ENCODE measurements at places on chromosomes 3 and 15.

DNA sequence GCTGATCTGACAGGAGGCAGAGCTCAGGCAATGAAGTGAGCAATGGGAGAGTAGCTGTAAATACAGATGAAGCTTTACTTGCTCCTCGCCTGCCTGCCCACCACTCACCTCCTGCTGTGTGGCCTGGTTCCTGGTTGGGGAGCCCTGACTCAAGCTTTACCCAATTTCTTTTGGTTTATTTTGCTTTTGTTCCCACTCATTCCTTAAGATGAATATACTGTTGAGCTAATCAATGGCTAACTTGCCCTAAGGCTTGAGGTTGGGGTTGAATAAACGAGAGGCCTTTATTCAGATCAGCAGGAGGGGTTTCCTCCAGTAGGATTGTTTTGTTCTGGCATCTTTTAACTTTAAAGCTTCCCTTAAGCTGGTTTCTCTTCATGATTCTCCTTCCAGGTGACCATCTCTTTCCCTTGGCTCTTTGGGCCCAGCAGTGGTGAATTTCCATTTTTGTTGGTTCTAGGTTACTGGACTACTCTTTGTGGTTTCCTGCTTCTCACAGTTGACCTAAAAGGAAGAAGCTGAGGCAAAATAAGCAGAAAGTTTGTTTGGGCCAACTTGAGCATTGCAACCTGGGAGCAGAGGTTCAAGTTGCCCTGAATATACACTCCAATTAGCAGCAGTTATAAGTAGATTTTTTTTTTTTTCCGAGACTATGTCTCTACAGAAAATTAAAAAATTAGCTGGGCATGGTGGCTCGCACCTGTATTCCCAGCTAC is 44.4 kb downstream of the STARD9 start:
- no peak for DNase-seq

DNA sequence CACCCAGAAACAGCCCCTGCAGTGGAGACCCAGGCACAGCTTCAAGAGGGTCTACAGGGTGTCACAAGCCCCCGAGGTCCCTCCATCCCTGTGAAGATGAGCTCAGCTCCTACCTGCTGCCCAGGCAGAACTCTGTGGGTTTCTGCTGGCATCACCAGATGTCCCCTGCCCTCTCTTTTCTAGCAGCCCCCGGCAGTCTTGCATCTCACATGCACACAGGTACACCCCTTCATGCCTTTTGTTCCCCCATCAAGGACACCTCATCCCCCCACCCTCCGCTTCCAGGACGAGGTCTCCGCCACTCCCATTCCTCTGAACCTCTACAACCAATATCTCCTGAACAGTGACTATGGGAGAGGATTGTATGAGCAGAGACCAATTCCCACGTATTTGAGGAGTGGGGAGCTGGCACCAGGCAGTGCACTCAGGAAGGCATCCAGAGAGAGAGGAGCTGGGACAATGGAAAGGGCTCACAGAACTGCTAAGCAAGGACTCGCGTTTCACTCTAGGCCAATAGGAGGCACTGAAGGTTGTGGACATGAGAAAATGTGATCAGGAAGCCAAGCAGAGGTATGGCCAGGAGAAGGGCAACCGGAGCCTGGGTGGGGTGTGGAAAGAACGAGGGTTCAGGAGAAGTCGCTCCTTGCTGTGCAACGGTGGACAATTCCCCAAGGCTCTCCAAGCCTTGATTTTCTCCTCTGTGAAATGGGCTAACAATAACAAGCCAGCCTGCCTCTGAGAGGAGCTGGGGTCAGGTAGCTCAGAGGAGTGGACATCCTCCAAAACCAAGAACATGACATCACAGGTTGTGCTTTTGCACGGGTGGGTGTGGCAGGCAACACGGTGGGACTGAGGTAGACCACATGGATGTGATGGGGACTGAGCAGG is 115.2 kb downstream of the CHSY1 start:
- no peak for DNase-seq

GRCh38 chr15:92949604-92950249 is 49.6 kb downstream of the CHD2 start:
- DNase-seq: peak; percentile 42

GRCh38 chr3:50396502-50396901 is 37.2 kb upstream of the TMEM115 start:
- no peak for DNase-seq

DNA sequence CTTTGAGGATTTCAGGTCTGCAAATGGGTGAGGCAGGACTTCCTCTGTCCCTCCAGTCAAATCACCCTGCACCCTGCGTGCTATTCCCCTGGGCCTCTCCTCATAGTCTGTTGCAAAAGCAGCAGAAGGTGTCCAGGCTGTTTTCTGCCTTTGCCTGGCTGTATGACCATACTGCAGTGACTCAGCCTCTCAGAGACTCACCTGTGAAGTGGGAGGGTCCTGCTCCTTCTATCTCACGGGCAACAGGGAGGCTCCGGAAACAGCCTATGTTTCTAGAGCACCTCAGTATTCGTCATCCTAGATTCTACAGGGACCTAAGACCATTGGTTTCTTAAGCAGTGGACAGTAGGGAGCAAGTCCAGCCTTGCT is 216.4 kb downstream of the TLE3 start:
- DNase-seq: no peak

- DNase-seq: no peak
These were observed 48.7 kb upstream of the HACD2 start for GRCh38 chr3:123633530-123633929.

- no peak for DNase-seq
These were observed 136.9 kb downstream of the P2RY1 start for GRCh38 chr3:152971880-152972279.

DNA sequence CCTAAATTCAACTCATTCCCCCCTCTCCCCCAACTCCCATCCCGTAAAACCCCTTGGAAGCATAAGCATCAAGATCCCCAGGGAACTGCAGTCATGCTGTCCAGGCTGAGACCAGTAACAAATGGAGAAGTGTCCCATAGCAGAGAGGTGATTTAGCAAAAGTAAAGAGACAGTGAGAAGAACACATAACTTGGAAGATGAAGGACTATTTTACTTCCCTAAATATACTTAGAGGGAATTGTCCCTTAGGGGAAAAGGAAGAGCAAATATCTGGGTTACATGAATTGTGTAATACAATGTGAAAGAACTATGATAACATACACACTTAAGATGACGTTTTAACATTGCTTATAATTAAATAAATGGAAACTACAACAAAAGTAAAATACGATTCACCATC is 61.6 kb upstream of the LRRFIP2 start:
- no peak for DNase-seq

DNA sequence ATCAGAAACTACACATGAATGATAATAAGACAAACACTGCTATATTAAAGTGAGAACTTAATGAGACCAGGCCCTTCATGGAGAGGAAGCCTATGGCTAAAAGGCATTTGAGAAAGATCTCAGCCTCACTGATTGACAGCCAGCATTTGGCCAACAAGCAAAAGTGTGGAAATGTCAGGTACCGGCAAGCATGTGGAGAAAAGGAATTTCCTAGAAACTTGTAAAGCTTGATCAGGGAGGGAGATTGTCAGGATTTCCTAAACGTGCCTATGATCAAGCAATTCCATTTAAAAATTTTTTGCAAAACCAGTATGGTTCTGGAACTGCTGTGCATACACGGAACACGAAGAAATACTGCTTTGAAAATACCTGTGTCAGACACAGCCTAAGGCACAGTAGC is 220.3 kb upstream of the ATP10A start:
- DNase-seq: no peak

GRCh38 chr3:123805504-123805903 is 78.6 kb downstream of the MYLK start:
- no peak for DNase-seq

GRCh38 chr3:153357436-153357835 is 195.4 kb downstream of the RAP2B start:
- DNase-seq: no peak

DNA sequence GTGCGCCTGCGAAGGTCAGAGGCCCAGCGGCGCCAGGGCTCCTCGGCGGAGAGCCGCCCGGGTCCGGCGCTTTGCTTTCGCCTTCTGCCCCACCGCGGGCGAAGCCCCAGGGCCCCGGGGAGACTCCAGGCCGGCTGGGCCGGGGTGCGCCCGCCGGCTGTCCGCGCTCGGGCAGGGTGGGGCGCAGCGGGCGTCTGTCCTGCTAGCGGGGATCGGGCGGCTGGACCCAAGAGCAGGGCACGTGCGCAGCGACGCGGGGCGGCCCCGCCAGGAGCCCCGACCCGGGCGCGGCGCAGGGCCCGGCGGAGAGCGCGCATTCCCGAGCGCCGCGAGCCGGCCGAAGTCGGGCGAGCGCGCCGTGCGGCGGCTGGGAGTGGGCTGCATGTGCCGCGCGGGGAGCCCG is 569 bp upstream of the ALDH1A3 start:
- no peak for DNase-seq

DNA sequence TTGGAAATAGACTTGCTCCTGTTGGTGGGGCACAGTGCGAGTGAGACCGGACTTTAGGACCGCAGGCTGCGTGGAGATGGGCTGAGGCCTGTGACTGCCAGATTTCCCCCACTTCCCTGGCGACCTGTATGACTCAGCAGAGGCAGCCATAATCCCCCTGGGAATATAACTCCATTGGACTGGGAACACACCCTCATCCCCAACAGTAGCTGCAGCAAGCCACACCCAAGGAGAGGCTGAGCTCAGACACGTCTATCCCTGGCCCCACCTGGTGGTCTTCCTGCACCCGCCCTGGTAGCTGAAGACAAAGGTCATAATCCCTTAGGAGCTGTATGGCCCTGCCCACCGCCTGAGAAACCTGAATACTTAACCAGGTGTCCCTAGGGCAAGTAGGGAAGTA is 42.6 kb downstream of the DZIP1L start:
- no peak for DNase-seq

- no peak for DNase-seq
These were observed 12.8 kb downstream of the GPR176 start for GRCh38 chr15:39907216-39907615.

GRCh38 chr3:123936400-123936799 is 24.6 kb downstream of the CCDC14 start:
- no peak for DNase-seq

- DNase-seq: no peak
These were observed 41.5 kb downstream of the KLHL6 start for GRCh38 chr3:183514021-183514420.

DNA sequence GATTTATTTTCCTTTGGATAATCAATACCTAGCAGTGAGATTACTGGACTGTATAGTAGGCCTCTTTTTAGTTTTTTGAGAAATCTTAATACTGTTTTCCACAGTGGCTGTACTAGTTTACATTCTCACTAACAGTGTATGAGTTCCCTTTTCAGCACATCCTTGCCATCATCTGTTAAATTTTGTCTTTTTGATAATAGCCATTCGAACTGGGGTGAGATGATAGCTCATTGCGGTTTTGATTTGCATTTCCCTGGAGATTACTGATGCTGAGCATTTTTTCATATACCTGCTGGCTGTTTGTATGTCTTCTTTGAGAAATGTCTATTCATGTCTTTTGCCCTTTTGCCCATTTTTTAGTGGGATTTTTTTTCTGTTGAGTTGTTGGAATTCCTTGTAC is 210.8 kb downstream of the CGGBP1 start:
- no peak for DNase-seq

DNA sequence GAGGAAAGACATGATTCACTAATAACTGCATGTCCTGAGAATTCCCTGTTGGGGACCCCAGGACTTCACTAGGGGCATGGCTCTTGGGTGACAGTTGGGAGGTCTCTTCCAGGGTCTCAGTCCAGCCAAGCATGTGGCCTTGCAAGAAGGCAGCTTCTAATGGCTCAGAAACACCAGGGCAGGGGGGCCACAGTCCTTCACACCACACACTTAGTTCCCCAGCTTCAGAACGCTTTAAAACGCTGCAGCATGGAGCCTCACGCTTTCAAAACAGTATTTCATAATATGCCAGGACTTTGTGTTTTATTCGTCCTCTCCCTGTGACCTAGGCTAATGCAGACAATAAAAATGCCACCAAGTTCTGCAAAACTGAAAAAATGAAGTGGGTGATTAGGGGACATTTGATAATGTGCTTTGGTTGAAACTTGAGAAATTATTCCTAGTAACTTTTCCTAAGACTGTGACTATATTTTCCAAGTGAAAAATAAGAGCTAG is 48.4 kb upstream of the LIMD1 start:
- DNase-seq: no peak

- no peak for DNase-seq
These were observed 365.5 kb downstream of the GBE1 start for GRCh38 chr3:81395739-81396513.

- no peak for DNase-seq
These were observed 3.2 kb downstream of the ZIC1 start for GRCh38 chr3:147412261-147412916.

- no peak for DNase-seq
These were observed 11.7 kb downstream of the BAHD1 start for GRCh38 chr15:40452296-40453090.

- peak; percentile 78 for DNase-seq
These were observed 10.5 kb downstream of the ELP6 start for GRCh38 chr3:47503033-47503432.

GRCh38 chr3:186361762-186362536 is at the start of gene DGKG:
DGKG (minus strand) TSS chr3:186362234; CDS start chr3:186320459, 41,775 bp downstream.
- DNase-seq: no peak

DNA sequence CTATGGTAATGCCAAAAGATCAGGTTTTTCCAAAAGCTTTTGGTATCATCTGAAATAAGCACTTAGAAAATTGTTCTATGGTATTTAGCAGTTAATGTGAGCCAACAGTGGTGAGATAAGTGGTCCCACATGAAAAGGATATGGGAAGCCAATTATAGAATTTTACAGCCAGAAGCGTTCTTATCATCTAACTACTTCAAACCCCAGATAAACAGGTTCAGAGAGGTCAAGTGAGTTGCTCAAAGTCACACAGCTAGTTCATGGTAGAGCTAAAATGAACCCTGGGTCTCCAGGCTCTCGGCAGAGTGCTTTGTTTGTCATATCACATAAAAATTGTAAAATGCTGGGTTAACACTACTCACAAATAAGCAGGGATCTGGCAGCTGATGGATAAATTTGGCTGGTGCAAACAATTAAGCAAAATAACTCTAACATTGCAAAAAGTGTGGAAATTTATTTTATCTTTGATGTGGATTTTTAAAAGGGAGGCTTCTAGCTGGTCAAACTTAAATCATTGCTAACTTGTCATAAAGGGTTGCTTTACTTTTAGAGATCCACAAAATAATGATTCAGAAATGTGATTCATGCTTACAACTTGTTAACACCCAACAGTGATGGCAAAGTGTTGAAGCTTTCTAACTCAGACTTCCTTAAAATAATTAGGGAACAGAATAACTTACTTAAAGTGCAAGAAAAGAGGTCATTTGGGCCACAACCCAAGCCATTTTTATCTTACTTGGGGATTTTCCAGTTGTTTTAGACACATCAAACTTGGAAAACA is 202.8 kb upstream of the TBC1D5 start:
- no peak for DNase-seq

DNA sequence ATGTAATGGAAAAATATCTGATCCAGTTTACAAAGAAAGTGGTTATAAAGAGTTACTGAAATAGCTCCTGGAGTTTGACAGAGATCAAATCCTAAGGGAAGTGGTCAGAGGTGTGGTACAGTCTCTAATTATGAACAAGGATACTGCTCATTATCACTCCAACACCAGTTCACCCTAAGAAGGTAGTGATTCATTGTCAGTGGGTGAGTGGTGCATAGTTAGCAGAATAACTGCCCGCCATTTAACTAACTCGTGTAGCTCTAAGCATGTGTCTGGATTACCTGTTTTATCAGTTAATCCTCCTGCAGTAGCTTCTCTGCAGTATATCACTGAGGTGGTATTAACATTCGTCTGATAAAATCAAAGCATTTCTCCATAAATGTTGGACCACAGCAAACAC is 700.1 kb downstream of the NLGN1 start:
- DNase-seq: no peak

- no peak for DNase-seq
These were observed 4.2 kb upstream of the MEIS2 start for GRCh38 chr15:37104424-37104981.

- no peak for DNase-seq
These were observed 13.7 kb downstream of the GRK7 start for GRCh38 chr3:141776885-141777284.

All from erythroblast (primary cell).